BJ (cell line): ENCODE measurements at places on chromosomes 1 and 21.

- DNase-seq, result no peak
Observed at GRCh38 chr1:194369622-194370021, 1183.2 kb upstream of the B3GALT2 start.

DNA sequence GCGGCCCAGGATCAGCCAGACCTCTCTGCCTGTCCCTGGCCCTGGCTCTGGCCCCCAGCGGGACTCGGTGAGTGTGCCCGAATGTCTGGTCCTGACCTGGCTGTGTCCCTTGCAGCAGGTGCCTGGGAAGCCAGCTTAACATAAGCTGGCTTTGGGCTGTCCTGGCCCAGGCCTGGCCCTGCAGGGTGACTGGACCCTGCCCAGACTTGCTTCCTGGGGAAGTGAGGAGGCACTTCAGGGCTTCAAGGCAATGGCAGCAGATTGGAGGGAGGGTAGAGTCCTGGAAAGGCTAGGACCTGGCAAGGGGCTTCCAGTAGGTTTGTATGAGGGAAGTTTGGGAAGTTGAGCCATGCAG lies 16.4 kb downstream of the RPS6KA1 start:
- no peak for DNase-seq

GRCh38 chr21:25330266-25330665 lies 277.0 kb downstream of the MRPL39 start:
- no peak for DNase-seq

DNA sequence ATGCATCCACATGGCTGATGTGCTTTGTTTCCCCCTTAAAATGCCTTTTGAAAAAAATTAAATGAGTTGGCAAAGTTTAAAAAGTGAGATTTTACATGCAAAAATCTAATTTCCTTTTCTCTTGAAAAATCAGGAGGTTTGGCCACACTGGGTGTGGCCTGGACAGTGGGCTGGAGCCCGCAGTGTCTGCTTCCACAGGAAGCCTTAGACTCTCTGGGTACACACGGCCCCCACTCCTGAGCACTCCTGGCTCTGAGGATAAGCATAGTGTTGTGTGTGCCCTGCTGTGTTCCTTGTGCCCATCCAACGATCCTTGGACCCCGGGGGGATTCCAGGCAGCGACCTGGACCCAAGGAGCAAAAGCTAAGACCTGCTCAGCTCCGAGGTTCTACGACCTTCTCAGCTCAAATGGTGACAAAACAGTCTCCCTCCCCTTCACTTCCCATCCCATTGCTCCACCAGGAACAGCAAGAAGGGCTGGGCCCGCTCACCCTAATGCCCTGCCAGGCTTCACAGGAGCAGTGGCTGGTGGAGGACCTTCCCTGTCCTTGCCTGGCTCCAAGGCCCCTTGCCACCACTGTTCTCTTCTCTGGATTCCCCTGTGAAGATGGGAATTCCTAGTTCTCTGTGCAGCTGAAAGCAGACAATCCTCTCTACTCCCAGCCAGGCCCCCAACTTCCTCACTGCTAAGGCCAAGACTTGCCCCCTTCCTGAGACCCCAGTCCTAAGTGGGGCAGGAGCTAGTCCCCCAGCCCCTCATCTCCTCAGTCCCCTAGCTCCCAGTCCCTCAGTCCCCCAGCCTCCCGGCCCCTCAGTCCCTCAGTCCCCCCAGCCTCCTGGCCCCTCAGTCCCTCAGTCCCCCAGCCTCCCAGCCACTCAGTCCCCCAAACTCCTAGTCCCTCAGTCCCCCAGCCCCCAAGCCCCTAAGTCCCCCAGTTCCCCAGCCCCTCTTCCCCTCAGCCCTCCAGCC lies 395.8 kb downstream of the PTPRU start:
- DNase-seq, result no peak

DNA sequence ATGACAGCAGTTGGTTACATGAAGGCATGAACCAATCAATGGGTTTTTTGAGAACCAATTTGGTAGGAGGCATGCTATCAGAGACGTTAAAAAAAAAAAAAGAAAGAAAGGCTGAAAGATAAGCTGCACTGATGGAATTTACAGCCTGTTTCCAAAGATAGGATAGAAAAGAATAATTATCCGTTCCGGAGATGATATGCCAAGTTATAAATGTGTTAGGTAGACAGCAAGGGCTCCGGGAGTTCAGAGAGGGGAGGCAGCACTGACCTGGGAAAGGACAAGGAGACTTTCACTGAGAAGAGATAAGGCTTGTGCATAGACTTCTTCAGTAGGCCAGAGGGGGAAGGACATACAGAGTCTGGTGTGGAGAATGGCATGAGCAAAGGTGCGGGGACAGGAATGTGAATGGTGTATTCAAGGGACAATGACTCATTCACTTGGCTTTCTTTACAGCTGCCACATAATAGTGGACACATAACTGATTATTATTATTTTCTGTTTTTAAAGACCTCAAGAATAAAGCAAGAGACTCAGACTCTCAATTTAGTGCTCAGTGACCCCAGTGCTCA lies 24.8 kb upstream of the ACBD6 start:
- DNase-seq, result no peak

DNA sequence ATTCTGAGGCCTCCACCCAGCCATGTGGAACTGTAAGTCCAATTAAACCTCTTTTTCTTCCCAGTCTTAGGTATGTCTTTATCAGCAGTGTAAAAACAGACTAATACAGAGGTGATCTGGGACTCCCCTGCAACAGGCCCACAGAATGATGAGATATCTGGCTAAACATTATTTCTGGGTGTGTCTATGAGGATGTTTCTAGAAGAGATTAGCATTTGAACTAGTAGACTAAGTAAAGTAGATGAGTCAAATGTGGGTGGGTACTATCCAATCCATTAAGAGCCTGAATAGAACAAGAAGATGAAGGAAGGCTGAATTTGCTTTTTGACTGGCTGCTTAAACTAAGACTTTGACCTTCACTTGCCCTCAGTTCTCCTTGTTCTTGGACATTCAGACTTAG lies 396.5 kb upstream of the LRRC7 start:
- DNase-seq, result no peak

DNA sequence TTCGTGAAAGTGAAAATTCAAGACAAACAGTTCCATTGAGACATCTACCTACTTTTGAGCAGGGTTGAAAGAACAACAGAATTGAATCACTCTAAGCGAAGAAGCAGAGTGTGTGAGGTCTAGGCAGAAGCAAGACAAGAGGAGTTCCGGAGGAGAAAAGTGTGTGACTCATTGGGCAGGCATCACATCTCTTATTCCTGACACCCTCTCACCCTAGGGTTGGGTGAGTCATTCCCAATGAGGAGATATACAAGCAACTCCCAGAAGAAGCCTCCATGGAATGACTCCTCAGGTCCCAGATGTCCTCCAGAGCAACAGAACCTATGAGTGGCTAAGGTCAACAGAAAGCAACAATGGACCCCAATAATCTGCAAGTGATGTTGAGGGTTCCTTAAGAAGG lies 138.1 kb downstream of the TPR start:
- peak; percentile 73 for DNase-seq

- DNase-seq, result no peak
Observed at GRCh38 chr21:39885119-39885848, 18.0 kb downstream of the PCP4 start.

GRCh38 chr1:96358057-96358456 lies 363.5 kb upstream of the PTBP2 start:
- no peak for DNase-seq

DNA sequence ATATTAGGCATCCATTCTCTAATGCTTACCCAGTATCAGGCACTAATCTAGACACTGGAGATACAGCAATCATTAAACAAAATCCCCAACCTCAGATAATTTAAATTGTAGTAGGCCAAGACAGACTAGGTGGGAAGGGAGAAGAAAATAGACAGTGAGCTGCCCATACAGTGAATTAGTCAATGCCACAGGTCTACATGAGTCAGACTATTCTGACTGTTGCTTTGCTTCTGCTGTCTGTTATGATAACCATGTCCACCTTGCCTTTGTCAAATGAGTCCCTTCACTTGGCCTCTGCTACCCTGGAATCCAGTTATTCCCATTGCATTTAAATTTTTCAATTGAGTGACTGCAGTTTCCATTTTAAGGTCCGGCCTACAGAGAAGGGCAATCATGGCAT lies 59.5 kb downstream of the PIK3R3 start:
- DNase-seq, result no peak

- DNase-seq, result no peak
Observed at GRCh38 chr21:28439788-28440187, 552.9 kb downstream of the LTN1 start.

DNA sequence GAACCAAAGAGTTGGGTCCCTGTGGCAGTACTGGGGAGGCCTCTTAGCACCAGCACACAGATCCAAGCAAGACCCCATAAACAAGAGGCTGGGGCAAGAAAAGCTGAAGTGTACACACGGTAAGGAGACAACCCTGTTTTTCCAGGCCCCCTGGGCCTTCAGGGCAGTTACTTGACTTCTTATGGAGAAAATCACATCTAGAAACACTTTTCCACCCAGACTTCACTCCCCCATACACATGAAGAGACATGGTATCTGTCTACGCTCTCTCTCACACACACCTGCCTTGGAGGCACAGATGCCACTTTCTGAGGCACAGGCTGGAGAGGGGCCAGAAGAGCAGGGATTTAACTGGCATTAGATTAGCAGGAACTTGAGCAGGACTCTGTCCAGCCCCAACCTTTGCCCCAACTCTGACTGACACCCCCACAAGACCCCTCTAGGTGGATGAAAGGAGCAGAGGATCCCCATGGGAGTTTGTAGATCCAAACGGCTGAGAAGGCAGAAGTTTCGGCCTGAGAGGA lies 2.2 kb downstream of the CERS2 start:
- no peak for DNase-seq

DNA sequence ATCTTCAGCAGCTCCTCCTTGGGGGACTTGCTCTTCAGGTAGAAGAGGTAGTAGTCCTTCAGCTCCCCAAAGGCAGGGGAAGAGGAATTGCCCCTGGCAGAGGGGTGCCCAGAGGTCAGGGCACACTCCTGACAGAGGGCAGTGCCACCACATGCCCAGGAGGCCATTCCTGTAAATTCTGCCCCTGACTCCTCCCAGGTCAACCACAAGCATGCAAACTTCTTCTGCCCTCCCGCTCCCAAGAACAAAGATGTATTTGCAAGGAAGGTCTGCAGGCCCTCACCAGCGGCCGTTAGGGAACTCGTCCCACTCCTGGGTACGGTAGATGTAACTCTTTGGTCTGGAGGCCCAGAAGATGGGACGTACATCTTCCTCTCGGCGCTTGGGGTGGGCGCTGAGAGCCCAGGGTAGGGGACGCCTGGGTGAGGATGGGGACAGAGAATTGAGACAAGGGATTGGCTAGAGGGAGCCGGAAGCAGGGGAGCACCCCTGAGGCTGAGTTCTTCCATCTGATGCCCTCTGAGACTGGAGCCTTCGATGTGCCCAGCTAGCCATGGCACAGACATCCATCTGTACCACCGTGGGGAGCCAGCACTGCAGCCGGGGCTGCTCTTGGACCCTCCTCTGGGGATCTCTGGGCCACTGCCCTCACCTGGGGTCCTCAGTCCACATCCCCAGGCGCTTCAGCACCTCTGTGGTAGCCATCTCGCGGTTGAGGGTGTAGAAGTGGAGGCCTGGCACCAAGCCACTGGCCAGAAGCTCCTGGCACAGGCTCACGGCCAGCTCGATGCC lies 11.1 kb downstream of the MTHFR start:
- no peak for DNase-seq

- DNase-seq, result no peak
Observed at GRCh38 chr1:32897082-32898049, 3.8 kb downstream of the TMEM54 start.

DNA sequence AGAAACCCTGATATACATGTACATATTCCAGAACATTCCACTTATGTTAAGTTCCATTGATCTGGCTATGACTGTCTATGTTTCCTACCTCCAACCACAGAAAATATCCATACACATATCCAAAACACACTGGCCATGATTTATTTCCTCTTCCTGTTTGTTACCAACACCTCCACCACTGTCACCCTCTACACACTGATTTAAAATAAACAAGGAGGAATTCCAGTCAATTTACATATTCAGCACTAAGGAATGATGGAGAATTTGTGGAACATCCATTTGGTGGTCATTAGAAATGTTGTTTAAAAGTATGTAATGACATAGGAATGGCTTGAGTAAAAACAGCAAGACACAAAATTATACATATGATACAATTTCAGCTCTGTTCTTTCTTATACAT lies 5.5 kb upstream of the STX6 start:
- peak; percentile 62 for DNase-seq
